Cortex of kidney (tissue), 1 donor: ENCODE measurements at places on chromosomes 7 and 10.

- no peak for DNase-seq
These were observed 43.4 kb upstream of the OPTN start for GRCh38 chr10:13056456-13057077.

DNA sequence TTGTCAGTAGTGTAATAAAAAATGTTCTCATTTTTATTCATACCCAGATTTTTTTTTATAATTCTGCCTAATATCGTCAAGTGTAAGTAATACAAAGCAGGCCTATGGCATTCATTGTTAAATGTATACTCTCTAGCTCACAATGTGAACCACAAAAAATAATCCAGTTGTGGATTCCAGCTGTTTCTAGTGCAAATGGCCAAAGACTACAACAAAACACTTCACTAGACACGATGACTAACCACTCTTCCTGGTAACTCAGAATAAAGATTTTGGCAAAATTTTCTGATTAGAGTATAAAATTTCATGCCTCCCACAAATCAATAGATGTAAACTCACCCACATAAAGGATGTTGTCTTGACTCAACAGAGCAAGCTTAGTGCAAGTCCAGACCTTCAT, 396.6 kb downstream of the DGKB start:
- DNase-seq = no peak

DNA sequence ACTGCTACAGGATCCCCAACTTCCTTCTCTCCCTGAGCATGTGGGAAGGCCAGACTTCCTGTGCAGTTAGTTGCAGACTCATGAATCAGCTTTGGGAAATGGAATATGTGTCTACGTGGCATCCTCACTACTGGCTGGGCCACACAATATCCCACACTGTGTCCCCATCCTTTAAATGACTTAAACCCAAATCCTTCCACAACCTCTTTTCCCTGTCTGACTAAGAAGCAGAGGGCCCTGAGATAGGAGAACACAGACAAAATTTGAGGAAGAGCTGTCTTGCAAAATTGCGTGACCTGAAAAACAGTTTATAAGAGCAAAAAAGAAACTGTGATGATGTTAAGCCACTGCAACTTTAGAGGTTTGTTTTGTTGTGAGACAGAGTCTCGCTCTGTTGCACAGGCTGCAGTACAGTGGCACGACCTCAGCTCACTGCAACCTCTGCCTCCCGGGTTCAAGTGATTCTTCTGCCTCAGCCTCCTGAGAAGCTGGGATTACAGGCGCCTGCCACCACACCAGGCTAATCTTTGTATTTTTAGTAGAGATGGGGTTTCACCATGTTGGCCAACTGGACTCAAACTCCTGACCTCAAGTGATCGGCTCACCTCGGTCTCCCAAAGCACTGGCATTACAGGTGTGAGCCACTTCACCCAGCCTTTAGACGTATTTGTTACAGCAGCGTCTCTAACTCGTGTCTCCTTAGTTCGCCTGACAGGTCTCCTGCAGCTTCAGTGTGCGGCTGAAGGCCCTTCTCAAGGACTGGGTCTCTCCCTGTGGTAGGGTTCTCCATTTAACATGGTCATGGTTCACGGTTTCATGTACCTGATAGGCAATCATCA, 46.9 kb upstream of the SFMBT2 start:
- DNase-seq = no peak

- no peak for DNase-seq
These were observed 82.9 kb downstream of the KLF6 start for GRCh38 chr10:3702056-3702546.

DNA sequence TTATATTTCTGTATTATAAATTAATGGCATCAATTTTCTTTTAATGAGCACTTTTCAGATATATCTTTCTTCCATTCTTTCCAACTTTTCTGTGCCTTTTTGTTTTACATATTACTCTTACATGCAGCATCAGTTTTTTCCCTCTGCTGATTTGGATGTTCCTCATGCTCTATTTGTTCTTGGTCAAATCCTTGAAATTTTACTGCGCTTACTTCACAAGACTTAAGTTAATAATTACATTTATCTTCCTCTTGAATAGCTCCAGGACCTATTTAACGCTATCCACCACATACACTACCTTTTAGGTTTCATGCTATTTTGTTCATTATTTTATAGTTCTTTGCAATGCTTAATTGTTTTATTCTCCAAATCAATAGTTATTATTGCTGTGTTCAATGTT, 97.6 kb upstream of the CTTNBP2 start:
- no peak for DNase-seq

DNA sequence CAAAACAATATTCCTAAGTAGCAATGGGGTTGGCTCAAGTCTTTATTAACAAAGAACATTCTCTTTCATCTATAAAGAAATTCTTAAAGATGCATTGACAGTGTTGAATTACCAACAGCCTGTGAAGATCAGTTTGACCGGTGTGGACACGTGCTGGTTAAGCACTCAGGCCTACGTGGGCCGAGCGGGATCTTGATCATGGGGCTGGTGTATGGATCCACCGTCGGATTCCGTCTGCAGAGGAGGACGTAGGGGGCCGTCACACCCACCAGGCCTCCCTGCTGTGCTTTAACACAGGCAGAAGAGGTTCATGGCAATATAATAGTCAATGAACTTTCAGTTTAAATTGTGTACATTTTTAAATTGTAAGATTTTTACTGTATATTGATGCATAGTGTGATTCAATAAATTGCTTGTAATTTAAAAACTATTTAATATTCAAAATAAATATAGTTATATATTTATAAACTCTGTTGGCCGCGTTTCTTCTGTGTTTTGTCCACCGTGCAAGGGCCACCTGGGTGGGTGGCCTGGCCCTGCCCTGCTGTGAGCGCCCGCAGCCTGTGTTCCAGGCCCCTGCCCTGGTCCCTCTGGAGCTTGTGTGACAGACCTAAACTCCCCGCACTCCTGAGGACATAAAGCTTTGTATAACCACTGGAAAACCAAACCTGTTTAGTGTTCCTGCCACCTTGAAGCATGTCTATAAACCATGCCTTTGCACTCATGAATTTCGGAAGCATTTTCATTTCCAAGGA, 1.9 kb upstream of the BHLHA15 start:
- DNase-seq = no peak

- no peak for DNase-seq
These were observed 1.2 kb upstream of the AHR start for GRCh38 chr7:17297243-17297642.

- DNase-seq = no peak
These were observed 559.7 kb upstream of the MGMT start for GRCh38 chr10:128907155-128907941.

DNA sequence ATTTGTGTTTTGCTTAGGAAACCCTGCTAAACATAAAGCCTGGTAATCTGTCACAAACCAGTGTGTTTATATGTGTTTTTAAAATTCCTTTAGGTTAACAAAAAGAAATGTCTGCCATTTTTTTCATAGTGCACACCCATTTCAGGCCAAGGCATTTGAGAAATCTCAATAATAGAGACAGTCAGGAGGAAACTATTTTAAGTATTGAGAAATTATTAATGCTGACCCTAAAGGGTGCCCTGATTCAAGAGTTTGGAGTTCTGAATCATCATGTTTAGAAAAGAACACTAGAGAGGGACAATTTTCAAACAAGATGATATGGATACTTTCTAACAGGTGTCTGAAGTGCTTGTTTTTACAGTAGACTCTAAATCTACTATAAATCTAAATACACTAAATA, 28.7 kb downstream of the MALRD1 start:
- DNase-seq = no peak
